Activated CD4-positive, alpha-beta T cell treated with anti-CD3 and anti-CD28 coated beads, Interleukin-2, amount 10 ng/mL, durations not matched to agents 24 days and 14 days (primary cell): ENCODE measurements at places on chromosomes 5 and 9. TPM values are rescaled to one million over a fixed set of nuclear protein-coding genes. Genes with fewer than 3 reads are reported as not detected.

Gene ISL1
- total RNA-seq, result not detected in 2 replicates

GRCh38 chr5:178114325-178115135, 1.2 kb downstream of the N4BP3 start:
- DNase-seq, result peak; percentile 73

DNA sequence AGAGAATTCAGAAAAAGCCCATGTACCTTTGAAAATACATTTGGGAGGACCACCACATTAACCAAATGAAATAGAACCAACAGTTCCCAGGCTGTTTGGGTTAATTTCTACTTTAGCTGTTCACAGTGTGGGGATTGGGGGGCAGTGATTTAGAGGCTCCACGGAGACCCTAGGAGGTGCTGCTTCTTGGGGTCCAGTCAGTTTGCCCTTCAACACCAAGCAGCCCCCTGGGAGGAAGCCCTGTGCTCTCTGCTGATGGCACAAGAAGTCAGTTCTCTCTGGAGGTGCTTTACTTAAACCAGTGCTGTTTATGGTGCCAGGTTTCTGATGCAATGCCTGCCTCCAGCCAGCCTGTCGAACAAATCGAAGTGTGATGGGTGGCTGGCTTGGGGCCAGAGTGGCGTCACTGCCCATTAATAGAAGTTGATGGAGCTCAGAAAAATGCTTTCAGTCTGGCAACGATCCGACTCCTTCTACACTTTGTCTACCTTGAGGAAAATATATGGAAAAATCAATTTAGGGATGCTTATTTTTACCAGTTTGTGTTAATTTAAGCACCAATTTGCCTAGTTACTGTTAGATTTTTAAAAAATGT, 134.0 kb downstream of the SNX18 start:
- no peak for DNase-seq

DNA sequence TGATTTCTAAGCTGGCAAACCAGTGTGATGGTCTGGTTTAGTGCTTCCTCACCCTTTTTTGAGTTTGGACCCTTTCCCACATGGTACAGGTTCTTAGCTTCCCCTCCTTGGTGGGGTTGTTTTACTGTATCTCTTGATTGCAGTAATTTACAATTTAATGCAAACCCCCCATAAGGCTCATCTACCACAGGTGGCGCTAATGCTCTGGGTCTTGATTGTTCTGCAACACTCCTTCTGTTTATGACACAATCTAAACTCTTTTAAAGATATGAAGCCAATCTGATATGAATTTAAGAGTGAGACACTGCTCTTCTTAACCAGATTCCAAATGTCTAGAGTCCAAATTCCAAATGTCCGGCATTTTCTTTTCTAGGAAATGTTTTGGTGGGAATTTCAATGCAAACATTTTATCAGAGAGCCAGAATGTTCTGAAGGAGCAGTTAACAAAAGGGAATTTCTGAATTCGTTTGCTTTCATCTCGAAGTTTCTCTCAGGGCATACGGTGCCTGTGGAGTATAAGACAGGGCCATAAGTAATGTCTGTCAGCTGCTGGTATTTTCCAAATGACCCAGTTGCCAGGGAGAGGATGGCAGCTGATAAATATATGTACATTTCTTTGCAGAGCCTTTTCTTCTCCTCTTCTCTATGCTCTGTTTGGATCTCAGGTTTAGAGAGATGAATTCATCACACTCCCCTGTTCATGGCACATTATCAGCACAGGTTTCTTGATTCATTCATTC, 246.8 kb downstream of the ARHGAP26 start:
- DNase-seq, result peak; percentile 82

DNA sequence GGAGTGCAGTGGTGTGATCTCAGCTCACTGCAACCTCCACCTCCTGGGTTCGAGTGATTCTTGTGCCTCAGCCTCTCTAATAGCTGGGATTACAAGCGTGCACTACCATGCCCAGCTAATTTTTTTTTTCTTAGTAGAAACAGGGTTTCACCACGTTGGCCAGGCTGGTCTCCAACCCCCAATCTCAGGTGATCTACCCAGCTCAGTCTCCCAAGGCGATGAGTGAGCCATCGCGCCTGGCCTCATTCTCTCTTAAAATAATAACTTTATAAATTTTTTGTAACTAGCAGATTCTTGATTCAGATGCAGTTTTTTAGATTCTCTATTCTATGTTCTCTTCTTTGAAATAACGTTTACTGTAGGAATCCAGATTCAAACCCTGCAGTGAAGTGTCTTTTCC, 127.1 kb downstream of the GDNF start:
- DNase-seq, result no peak

DNA sequence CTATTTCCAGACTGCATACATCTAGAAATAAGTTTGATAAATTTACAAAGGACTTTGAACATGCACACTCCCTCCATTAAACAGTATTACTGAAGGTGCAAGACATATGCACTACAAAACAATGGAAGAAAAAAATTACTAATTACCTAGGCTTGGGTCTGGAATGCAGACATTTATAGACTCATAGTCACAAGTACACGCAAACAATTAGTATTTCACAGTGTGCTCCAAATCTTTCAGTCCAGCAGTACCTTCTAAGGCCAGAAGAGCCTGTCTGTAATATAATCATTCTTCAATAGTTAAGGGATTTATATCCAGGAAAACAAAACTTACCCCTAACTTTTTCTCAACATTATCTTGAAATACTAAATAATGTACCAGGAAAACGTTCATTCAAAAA, 11.2 kb downstream of the RICTOR start:
- DNase-seq, result no peak

DNA sequence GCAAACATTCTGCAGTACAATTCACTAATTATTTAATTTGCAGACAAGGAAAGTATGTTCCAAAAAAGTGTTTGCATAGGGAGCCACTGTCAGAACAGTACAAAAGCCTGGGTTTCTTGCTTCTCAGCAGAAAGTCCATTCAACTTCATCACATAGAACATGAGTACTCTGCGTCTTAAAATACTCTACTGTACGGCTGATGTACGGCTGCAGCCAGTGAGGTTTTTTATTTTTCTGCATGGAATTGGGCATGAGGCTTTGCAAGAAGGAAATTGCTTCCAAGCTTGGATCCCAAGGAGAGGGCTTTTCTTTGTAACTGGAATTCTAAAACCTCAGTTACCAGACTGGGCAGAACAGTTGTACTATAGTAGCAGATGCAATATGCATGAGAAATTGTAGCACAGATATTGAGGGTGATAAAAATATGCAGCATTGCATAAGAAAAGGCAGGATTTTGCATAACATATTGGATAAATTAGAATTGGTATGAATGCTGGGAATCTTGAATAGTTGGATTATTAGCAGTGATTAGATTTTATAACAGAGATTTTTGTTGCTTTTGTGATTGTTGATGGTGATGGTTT, 178.1 kb upstream of the CDH9 start:
- DNase-seq, result no peak

Gene TSLP
- 0.09 and 0.42 TPM in 2 replicates for total RNA-seq

- DNase-seq, result no peak
Measured at GRCh38 chr5:58499941-58500340, 8.7 kb downstream of the GAPT start.

DNA sequence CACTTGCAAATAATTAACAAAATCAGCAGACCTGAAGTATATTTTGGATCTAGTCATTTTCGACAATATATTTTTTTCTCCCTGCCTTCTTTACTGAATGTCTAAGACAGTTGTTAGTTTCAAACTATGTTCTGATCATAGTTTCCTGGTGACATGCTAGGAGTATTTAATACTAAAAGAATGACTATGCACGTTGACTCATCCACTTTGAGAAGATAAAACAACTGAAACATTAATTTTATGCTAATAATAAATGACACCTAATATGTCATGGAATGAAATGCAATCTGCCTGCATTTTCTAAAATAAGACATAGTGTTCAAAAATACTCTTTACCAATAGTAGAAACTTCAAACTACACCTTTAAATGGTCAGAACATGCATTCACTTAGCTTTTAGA, 2123.7 kb upstream of the C9orf72 start:
- no peak for DNase-seq

- DNase-seq, result no peak
Measured at GRCh38 chr9:106798016-106798799, 64.8 kb upstream of the ZNF462 start.

Gene C9
- total RNA-seq, result not detected in 2 replicates

Gene ALDH1B1
- 35.2 and 36.5 TPM in 2 replicates for total RNA-seq

DNA sequence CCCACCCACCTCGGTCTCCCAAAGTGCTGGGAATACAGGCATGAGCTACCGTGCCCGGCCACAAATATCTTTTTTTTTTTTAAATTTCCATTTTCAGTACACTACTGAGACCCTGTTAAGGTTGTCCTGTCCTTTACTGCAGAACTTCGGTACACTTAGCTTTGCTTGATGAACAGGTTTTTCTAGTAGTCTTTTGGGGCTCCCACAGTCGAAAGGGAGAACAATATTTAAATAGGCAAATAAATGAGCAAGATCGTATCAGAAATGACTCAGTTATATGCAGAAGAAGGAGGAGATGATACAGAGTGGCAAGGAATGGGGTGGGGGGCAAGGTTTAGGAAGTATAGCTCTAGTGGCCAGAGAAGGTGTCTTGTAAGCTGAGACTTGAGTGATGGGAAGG, 52.7 kb downstream of the MSX2 start:
- DNase-seq, result no peak

DNA sequence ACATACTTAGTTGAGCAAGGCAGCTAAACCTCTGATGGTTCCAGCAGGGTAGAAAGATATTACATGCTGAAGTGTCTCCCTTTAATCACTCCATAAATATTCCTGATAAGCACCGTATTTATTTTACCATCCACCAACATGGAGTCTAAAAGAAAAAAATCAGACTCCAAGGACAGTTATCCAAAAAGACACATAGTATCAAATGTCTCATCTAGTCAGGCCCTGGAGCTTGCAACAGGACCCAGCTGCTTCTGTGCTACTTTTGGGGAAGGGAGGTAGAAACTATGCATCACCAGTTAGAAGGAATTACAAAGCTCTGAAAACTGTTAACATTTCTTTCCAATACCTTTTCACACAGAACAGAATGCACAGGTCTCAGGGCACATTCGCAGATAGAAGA, 88.1 kb downstream of the S1PR3 start:
- no peak for DNase-seq

Gene ERAP2
- 48.9 and 51.3 TPM in 2 replicates for total RNA-seq

GRCh38 chr5:65359981-65360380, 121.7 kb downstream of the ADAMTS6 start:
- no peak for DNase-seq

DNA sequence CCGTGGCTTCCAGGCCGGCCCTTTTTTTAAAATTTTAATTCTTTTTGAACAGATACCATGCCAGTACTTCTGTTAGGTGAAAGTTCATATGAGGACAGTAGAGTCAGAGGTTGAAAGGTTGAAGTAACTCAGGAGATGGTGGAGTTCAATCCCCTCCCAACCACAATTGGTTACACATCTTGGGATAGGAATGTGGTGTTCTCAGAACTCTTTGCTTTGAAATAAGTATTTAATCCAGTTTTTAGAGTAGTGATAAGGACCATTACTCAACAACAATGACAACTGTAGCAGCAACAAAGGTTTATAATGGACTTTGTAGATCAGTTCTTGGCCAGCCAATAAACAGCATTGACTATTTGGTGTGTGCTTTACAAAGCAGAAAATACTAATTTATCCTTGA, 116.0 kb downstream of the ARHGAP26 start:
- no peak for DNase-seq

GRCh38 chr5:132475497-132475882, 15.1 kb downstream of the IRF1 start:
- DNase-seq, result peak; percentile 73

DNA sequence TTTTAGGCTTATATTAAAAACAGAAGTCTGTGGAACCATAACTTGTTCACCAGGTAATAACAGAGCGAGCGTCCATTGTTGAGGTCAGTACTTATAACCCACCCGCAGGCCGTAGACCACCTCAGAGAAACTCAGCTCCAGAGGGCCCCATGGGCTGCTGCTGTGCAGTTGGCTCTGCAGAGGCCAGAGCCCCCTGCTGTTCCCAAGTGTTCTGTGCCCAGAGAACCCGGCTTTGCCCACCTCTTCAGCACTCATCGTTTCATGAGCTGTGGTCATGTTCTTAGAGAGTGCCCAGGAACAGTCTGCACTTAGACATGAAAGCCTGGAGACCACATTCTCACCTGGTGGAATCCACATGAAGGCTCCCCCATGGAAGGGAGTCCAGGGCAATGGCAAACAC, 50.4 kb upstream of the SLC2A8 start:
- no peak for DNase-seq

DNA sequence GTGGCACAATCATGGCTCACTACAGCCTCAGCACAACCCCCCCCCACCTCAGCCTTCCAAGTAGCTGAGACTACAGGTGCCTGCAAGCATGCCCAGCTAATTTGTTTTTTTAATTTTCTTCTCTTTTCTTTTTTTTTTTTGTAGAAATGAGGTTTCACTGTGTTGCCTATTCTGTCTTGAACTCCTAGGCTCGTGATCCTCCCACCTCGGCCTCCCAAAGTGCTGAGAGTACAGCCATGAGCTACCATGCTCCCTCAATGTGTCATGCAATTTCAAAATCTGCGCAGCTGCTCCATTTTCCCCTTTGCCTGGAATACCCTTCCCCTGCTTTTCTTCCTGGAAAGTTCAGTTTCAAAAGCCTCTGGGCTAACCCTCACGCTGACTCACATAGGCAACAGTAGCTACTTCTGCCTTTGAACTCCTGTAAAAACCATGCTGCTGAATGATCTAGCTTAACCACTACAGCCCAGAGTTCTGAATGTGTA, 71.0 kb upstream of the IL7R start:
- peak; percentile 81 for DNase-seq

Gene CTNND2
- not detected in 2 replicates for total RNA-seq

DNA sequence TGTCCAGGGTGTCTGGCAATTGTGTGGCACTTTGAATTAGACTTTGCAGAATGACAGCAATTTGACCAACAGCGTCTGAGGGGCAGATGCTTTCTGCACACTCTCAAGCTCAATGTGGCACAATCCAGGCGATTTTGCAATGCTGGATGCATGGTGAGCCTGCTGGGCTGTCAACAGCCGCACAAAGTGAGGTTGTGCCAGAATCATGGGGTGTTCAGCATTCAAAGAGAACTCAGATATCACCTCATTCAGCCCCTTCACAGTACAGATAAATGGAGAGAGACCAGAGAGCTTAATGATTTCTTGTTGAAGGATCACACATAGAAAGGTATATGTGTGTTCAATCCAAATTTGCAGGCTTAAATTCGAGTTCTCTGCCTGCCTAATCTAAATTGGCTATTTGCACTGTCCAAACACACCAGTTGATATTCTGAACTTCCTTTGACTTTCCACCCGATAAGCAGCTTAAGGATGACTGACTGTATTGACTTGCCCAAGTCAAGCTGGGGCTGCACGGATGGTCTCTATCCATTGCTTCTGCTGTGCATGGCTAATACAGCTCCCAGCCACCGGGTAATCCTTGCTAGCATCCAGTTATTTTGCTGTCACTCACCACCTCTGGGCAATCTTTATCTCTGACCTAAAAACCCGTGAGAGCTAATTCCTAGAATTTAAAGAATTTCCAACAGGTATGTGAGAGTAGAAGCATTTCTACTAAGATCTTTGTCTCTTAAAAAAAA, 157.9 kb upstream of the TAS2R1 start:
- DNase-seq, result no peak

DNA sequence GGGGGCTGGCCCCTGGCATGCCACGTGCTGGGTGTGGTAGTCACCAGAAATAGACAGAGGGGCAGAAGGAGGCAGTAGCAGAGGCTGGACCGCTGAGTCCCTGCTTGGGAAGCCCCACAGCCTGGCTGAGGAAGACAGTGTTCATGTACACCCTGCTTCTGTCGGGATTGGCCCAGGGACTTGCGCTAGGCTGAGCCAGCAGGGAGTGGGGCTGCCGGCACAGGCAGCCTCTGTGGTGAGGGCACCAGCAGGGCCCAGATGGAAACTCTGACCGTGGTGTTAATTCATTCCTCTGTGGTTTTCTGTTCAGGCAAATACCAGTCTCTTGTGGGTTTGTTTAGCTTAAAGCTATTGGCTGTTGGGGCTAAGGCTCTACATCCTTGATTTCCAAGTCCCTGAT, 108.6 kb upstream of the RAD23B start:
- DNase-seq, result no peak
